NCI-H1436 treated with DMSO at 0.1 percent for 48 hours (cell line): ENCODE measurements at places on chromosomes 13 and 19.
A peak's percentile ranks its signal among the peaks of the same experiment; 100 is the strongest.

DNA sequence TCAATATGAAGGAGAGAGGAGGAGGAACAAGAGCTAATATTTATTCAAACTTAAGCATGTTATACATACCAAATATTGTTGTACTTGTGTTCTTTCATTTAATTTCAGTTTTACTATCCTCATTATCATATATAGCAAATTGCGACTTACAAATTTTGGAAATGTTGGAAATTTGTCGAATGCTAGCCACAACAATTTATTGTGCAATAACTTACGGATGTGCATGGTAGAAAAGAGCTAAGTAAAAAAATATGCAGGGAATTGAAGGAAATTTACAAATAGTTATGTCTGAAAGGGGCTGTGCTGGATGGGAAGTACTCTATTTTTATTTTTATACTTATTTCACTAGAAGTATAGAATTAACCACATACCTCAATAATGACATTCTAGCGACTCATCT, 376.3 kb downstream of the PCDH20 start:
- DNase-seq: no peak

- DNase-seq: no peak
Measured at GRCh38 chr13:82480415-82480814, 1401.9 kb downstream of the SLITRK1 start.

GRCh38 chr19:10118960-10119359, 739 bp downstream of the EIF3G start:
- DNase-seq: no peak

- no peak for DNase-seq
Measured at GRCh38 chr19:32540621-32541020, 40.4 kb upstream of the PDCD5 start.

- no peak for DNase-seq
Measured at GRCh38 chr19:18842166-18842565, 10.4 kb downstream of the UPF1 start.

DNA sequence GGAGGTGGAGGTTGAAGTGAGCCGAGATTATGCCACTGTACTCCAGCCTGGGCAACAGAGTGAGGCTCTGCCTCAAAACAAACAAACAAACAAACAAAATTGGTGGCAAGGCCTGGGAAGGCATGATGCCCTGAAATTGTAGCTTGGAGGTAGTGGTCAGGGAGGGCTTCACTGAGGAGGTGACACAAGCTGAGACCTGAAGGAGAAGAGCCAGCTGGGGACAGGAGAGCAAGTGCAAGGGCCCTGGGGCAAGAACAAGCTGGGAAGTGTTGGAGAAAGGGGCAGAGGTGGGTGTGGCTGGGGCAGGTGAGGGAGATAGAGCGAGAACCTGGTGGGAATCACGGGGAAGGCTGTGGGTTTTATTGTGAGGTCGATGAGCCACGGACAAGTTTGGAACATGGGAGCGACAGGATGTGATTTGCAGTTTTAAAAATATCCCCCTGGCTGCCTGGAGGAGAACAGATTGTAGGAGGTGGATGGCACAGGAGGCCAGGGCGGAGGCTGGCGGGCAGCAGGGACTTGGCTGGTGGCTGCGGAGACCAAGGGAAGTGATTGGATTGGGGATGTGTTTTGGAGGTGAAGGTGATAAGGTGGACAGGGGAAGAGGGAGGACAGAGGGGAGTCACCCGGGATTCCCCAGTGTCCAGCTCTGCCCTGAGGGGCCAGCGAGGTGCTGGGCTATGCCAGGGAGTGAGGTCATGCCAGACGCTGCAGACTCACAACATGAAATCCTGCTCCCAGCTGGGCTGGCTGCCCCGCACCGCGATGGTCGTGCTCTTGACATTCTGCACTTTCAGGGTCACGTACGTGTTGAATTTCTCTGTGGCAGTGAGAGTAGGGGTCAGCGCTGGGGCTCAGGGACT, 14.0 kb downstream of the UNC13A start:
- no peak for DNase-seq

DNA sequence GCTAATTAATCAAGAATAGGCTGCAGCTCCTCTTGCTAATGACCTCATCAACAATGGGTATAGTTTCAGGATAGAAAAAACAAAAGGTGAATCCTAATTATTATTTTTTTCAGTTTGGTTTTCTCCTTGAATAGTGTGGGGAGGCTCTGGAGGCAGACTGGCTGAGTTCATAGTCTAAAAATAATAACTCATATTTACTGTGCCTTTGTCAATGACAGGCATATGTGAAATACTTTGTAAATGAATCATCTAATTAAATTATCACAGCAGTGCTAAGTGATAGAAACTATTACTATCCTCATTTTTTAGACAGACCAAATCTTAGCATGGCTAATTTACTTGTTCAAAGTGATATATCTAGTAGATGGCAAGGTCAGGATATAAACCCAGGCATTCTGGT, 1261.0 kb upstream of the SLC10A2 start:
- DNase-seq: no peak

- no peak for DNase-seq
Measured at GRCh38 chr13:27593267-27593666, 27.1 kb downstream of the LNX2 start.

- DNase-seq: no peak
Measured at GRCh38 chr13:21119526-21119925, 56.8 kb downstream of the SKA3 start.

DNA sequence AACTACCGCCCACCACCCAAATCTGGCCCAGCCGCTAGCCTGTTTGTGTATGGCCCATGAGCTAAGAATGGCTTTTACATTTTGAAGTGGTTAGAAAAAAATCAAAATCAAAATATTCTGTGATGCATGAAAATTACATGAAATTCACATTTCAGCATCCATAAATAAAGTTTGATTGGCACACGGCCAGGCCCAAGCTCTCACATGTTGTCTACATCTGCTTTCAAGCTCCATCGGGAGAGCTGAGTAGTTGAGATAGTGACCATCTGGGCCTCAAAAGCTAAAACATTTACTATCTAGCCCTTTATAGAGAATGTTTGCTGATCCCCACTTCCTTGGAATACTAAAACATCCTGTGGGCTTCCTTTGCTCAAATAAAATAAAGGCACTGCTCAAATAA, 14.5 kb downstream of the RFX2 start:
- DNase-seq: no peak

DNA sequence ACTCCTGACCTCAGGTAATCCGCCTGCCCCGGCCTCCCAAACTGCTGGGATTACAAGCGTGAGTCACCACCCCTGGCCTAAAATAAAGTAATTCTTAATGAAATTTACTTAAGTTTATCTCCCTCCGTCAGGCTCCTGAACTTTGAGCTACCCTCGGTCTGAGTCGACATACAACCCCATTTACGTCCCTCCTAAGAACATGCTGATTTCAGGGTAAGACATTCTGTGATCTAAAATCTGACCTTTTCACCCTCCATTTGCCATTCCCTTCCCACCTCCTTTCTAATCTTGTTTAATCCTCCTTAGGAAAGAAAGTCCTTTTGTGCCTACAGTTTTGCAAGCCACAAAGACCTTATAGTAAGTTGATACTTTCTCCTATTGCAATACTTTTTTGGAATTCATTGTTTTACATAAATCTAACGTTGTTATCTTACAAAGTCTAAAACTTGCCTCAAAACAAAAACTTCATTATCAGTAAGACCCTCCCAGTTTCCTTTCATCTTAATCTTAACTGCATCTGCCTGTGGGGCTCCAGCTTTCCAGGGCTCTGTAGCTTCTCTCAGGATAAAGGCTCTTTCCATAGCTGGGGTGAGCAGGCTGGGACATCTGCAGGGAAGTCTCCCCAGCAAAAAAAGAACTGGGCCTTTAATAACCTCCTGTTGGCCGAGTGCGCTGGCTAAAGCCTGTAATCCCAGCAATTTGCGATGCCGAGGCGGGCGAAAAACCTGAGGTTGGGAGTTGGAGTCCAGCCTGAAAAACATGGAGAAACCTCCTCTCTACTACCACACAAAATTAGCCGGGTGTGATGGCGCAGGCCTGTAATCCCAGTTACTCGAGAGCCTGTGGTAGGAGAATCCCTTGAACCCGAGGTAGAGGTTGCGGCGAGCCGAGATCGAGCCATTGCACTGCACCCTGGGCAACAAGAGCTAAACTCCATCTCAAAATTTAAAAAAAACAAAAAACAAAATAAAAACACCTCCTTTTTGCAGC, 143.1 kb downstream of the ZNF737 start:
- DNase-seq: no peak

- DNase-seq: no peak
Measured at GRCh38 chr13:66716538-66716937, 513.6 kb downstream of the PCDH9 start.

GRCh38 chr13:98428256-98428966, 148.5 kb downstream of the STK24 start:
- no peak for DNase-seq

DNA sequence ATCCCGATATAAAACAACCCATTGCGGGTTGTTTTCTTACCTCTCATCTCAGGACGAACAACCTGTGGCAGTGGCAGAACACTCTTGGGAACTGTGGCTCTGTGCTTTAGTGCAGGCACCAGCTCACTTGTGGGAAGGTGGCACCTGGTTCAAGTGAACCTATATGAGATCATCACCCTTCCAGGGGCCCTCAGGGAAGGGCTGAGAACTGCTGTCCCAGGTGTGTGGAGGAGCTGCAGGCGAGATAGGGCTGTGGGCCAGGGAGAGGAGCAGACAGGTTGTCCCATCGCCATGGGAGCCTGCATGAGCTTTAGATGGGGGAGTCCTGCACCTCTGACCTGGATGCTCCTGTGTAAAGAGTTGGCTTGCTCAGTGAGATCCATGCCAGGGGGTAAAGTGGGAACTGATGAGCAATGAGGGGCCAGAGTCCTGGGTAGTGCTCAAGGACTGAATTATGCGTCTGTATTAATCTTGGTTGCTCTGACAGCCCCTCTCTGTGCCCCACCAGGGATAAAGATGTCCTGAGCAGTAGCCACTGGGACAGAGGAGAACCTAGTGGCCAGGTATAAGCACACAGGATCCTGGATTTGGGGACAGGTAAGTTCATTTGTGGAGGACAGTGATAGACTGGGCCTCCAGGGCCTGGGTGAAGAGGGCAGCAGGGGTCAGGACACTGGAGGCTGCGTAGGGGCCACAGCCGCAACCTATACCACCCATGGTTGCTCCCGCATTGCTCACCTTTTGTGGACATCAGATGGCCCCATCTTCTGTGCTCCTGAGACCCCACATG, 8.7 kb downstream of the CEACAM4 start:
- no peak for DNase-seq

- DNase-seq: no peak
Measured at GRCh38 chr13:27280009-27280656, 9.5 kb downstream of the RASL11A start.

DNA sequence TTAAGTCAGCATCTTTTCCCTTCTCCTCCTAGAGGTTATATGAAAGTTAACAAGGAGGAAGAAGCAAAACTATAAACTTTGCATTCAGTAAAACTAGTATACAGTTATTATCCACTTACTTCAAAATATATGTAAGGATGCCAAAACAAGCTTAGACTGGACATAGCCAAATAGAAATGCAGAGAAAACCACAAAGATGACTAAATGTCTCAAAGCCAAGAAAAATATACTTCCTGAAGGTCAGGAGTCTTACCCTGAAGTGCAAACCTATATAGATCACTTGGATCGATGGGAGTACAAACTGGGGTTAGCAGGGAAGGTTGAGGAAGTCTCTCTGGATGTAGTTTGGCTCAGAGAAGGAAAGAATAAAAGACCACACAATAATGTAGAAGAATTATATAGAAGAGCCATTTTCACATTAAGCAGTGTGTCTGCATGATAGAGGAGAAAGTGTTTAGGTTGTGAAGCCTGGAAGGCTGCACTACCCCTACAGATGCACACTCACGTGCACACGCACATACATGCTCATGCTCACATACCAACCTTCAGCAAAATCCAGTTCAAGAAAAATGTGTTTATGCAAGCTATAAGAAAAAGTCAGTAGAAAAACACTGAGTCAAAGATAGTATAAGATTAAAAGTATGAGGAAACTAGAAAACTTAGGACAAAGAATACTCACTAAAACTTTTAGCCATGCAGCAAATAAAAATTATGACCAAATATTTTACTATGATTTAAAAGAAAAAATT, 112.1 kb upstream of the RXFP2 start:
- DNase-seq: no peak

DNA sequence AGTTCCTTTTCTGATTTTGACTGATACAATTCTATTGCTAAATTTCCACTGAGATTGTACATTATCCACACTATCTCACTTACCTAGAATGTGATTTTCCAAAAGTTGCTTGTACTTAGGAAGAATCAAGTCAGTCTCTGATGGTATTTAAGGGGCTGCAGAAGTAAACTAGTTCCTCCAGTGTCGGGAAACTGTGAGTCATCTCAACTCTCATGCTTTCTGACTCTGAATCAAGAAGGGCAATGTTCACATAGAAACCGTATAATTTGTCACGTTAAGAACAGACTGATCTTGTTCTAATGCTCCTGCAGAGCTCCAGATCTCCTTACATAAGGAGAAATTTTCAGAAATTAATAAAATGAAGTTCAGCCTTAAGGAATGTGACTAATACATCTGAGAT, 369.3 kb downstream of the KLF5 start:
- DNase-seq: no peak

GRCh38 chr13:26184791-26185250, 37.3 kb downstream of the RNF6 start:
- DNase-seq: peak; percentile 1

DNA sequence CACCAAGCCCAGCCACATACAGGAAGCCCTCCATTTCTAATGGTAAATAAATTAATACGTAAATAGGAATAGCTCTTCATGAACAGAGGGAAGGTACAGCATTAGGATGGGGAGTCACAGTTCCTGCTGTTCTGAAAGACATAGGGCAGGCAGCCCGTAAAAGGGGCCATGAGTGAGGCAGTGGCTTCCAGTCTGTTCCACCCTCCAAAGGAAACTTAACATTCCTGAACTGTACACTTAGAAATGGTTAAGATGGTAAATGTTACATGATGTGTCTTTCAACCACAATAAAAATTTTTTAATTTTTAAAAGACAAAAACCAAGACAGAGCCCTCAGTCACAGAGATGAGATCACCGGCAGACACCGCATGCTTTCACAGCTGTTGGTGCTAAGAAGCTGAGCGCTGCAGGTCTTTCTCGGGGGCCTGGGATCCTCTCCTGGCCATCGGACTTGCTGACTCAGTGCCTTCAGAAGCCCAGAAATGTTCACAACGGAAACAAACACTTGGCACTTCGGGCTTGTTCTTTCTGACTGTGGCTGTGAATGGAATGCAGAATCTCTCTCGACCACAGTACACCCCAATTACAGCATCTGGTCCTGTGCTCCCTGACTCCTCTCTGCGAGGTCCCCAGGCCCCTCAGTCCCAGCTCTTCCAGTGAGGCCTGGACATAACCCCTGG, 36.4 kb downstream of the EPS15L1 start:
- no peak for DNase-seq

GRCh38 chr19:28426110-28426729, 786.7 kb downstream of the UQCRFS1 start:
- no peak for DNase-seq
